Caco-2 (cell line): ENCODE measurements at places on chromosomes 1 and 21. TPM values are rescaled to one million over a fixed set of nuclear protein-coding genes. Genes with fewer than 3 reads are reported as not detected.

RBM11 gene
- 0.61 and 0.74 TPM in 2 replicates for total RNA-seq

SHE gene
- 0.07 TPM in 1 of 2 replicates, not detected in the other for total RNA-seq

MYOM3 gene
- not detected in 2 replicates for total RNA-seq

AGBL4 gene
- not detected in 2 replicates for total RNA-seq

CDC20 gene
- total RNA-seq = 123 and 125 TPM in 2 replicates

- DNase-seq = peak; percentile 38
- H3K27ac ChIP-seq = peak overlapping the region; percentile 0
These were observed 45.7 kb upstream of the CACYBP start for GRCh38 chr1:174954073-174954460.

DNA sequence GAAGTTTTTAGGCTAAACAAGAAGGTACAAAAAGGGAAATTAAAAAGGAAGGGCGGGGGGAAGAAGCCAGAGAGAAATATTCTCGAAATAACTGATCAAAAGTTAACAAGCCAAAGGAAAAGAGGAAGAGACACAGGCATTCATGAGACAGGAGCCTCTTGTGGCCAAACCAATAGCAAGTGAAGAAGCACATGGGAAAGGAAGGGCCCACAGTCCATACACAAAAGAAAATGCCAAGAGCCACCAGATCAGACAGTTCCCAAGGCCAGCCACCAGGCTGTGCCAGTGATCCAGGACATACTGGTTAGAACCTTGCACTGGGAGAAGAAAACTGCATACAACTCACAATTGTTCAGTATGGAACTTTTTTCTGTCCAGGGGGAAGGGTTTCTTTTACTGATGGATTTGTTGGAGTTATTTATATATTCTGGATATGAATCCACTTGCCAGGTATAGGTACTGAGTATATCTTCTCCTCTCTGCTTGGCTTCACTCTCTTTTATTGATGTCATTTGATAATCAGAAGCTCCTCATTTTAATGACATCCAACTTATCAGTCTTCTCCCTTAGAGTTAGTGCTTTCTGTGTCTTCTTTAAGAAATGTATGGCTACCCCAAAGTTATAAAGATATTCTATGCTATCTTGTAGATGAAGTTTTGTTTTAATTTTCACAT is 76.8 kb downstream of the CD46 start:
- peaks cover 40% of the 10 kb centered on the region for H3K4me1 ChIP-seq
- no peak overlapping the region for H3K4me3 ChIP-seq
- H3K36me3 ChIP-seq = no peaks in the 10 kb centered on the region
- peak overlapping the region; percentile 81 for H3K27ac ChIP-seq

DNA sequence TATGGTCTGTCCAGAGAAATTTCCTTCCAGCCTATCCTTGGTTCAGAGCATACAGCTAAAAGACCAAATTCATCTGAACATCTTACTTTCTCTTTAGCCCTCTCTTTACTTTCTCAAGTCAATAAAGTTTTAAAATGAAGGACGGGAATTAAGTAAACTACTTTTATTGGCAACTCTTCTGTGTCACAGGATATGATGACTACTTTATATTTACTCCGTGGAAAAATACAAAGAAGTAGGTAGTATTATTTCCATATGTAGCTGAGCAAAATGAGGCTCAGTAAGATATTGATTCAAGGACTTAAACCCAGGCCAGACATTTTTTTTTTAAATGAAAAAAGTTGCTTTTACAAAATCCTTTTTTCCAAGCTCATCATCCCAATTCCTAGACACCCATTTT is 151.2 kb upstream of the DPYD start:
- no peak overlapping the region for H3K27ac ChIP-seq
- H3K27me3 ChIP-seq = no peaks in the 10 kb centered on the region
- H3K4me3 ChIP-seq = no peak overlapping the region
- H3K36me3 ChIP-seq = no peaks in the 10 kb centered on the region
- no peaks in the 10 kb centered on the region for H3K4me1 ChIP-seq
- no peak for DNase-seq

DNA sequence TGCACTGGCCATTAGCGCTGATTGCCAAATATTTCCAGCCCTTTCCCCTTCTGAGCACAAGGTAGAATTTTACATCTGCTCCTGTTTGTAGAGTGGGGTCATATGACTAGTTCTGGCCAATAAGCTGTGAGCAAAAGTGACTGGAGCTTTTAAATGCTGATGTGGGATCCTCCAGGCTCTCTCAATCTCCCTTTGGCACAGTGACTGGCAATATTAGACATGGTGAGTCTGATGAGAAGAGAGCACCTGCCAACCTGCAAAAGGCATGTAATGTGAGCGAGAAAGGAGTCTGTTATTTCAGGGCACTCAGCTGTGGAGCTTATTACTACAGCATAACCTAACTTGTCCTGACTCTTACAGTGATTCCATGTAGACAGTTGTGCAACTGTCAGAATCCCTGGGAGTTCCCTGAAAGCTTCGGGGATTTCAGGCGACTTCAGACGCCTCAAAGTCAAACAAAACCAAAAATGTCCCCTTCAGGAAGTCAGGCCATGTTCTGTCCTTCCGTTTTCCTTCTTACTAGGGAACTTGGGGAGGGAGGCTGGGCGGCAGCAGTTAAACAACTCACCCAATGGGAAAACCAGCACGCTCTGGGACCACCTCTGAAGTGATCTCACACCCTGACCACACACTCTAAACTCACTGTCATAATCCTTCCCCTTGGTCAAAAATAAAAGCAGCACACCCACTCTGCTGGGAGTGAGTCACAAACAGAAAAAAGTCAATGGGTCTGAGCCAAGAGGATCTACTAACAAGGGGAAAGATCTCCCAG is 3.6 kb upstream of the RASSF5 start:
- H3K27me3 ChIP-seq = no peaks in the 10 kb centered on the region
- DNase-seq = no peak
- peaks cover 29% of the 10 kb centered on the region for H3K4me1 ChIP-seq
- no peak overlapping the region for H3K27ac ChIP-seq
- no peak overlapping the region for H3K4me3 ChIP-seq
- H3K36me3 ChIP-seq = no peaks in the 10 kb centered on the region

- H3K27ac ChIP-seq = no peak overlapping the region
- no peaks in the 10 kb centered on the region for H3K4me1 ChIP-seq
- no peak for DNase-seq
- no peaks in the 10 kb centered on the region for H3K36me3 ChIP-seq
- no peak overlapping the region for H3K4me3 ChIP-seq
These were observed 212.3 kb upstream of the DPYD start for GRCh38 chr1:98133131-98133530.

DNA sequence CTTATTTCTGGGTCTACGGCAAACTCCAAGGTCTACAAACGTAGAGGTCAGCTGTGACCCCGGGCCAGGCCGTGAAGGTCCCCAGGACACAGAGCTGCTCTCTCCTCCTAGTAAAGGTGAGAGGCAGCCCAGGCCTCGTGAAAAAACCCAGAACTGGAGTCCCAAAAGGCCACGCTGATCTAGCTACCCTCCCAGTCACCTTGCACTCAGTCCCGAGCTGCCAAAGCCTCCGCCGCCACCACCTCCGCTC is 125 bp downstream of the ATP5PF start:
- no peak for DNase-seq
- peaks cover 7% of the 10 kb centered on the region; the same call in 1 of the 2 replicates for H3K4me1 ChIP-seq
- peak overlapping the region; percentile 60 for H3K4me3 ChIP-seq
- no peaks in the 10 kb centered on the region; the same call in 1 of the 2 replicates for H3K36me3 ChIP-seq
- peak overlapping the region; percentile 98 for H3K27ac ChIP-seq

GRCh38 chr1:177385760-177386698 is 215.3 kb downstream of the BRINP2 start:
- H3K4me3 ChIP-seq = no peak overlapping the region
- H3K27me3 ChIP-seq = no peaks in the 10 kb centered on the region
- no peak for DNase-seq
- no peak overlapping the region for H3K27ac ChIP-seq
- H3K36me3 ChIP-seq = no peaks in the 10 kb centered on the region

DNA sequence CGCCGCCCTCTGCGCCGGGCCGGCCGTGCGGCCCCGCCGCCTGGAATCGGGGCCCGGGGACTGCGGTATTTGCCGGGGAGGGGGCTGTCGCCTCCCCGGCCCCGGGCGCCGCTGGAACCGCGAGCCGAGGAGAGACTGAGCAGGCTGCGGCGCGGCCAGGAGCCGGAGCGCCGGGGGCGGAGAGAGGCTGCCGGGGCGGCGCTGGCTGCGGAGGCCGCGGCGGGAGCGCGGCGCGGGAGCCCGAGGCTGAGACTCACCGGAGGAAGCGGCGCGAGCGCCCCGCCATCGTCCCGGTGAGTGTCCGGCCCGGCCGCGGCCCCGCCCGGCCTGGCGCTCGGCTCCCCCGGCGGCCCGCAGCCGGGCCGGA is 746 bp downstream of the DYRK1A start:
- no peaks in the 10 kb centered on the region for H3K36me3 ChIP-seq
- peak overlapping the region; percentile 100 for H3K27ac ChIP-seq
- no peak for DNase-seq

DNA sequence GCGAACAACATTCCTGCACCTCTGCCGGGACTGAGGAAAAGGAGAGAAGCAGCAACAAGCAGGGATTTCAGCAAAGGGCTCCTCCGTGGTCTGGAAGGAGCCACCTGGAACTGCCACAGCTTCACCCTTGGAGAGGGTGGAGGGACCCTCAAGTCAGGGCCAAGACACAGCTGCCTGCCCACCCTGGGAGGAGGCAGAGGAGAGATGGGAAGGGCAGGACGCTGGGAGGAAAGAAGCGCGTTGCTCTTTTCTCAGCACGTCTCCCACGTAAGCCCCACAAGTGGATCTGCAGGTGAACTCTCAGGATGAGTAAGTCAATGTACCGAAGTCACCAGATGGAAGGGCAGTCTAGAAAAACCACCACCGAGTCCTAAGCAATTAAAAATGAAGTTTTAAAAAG is 39.6 kb downstream of the SLC19A1 start:
- no peak for DNase-seq
- no peak overlapping the region for H3K4me3 ChIP-seq
- H3K4me1 ChIP-seq = no peaks in the 10 kb centered on the region
- peak overlapping the region; percentile 6 for H3K27ac ChIP-seq
- no peaks in the 10 kb centered on the region; the same call in 1 of the 2 replicates for H3K36me3 ChIP-seq

DNA sequence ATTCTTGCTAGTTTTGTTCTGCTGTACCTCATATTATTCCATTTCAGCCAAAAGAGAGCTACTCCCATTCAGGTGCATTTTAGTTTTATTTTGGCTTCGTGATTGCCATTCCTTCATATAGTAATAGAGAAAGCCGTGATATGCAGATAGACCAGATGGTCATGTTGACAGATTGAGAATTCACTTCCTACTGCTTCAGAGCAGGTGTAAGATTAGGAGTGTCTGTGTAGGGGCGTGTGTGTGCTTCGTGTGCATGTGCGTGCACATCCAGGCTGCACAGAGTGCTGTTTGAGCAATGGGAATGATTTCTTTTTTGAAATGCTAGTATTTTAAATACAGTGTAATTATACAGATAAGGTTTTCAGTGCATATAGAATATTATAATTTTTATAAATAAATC is 10.3 kb downstream of the NFIA start:
- H3K4me1 ChIP-seq = no peaks in the 10 kb centered on the region
- no peak overlapping the region for H3K4me3 ChIP-seq
- no peaks in the 10 kb centered on the region for H3K27me3 ChIP-seq
- no peak for DNase-seq
- no peaks in the 10 kb centered on the region for H3K36me3 ChIP-seq

- no peaks in the 10 kb centered on the region for H3K36me3 ChIP-seq
- DNase-seq = no peak
- H3K27me3 ChIP-seq = no peaks in the 10 kb centered on the region
- no peaks in the 10 kb centered on the region for H3K4me1 ChIP-seq
- H3K4me3 ChIP-seq = no peak overlapping the region
- no peak overlapping the region for H3K27ac ChIP-seq
These were observed 225.4 kb downstream of the TRABD2B start for GRCh38 chr1:47771751-47772150.

DNA sequence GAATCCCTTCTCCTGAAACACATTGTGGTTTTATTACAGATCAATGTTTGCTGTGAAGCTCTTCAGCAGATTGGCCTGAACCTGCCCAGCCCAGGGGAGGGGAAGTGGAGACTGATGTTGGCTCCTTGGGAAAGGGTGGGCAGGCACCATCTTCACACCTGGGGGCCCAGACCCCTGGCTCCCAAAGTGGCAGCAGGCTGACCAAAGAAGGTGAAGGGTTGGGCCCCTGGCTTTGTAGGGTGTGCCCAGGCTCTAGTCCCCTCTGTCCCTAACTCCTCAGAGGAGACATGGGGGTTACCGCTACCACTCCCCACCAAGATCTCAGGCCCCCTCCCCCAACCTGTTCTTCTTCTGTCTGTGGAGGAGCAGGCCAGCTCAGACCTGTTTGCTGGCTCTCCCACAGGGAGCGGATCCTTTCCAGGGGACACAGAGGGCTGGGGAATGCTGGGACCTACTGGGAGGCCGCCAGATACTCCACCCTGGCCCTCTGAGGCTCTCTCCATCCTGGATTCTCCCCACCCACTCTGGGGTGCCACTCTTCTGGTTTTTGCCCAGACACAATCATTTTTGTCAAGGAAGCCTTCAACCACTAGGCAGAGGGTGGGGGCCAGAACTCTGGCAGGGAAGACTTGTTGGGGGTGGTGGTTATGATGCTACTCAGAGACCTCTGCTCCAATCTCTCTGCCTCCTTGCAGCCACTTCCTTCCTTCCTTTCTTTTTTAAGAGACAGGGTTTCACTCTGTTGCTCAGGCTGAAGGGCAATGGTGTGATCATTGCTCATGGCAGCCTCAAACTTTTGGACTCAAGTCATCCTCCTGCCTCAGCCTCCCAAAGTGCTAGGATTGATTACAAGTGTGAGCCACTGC is 5.0 kb upstream of the EFNA3 start:
- no peak overlapping the region for H3K27ac ChIP-seq
- no peak for DNase-seq
- H3K4me1 ChIP-seq = peaks cover 26% of the 10 kb centered on the region
- H3K36me3 ChIP-seq = no peaks in the 10 kb centered on the region
- H3K4me3 ChIP-seq = no peak overlapping the region
